Naive thymus-derived CD4-positive, alpha-beta T cell (primary cell): ENCODE measurements at places on chromosomes 5 and 9. TPM values are rescaled to one million over a fixed set of nuclear protein-coding genes. Genes with fewer than 3 reads are reported as not detected.

Gene TUBB4B
- total RNA-seq, result 44.2 TPM

GRCh38 chr5:21806271-21806670 lies 1046.9 kb downstream of the CDH12 start:
- DNase-seq, result no peak

DNA sequence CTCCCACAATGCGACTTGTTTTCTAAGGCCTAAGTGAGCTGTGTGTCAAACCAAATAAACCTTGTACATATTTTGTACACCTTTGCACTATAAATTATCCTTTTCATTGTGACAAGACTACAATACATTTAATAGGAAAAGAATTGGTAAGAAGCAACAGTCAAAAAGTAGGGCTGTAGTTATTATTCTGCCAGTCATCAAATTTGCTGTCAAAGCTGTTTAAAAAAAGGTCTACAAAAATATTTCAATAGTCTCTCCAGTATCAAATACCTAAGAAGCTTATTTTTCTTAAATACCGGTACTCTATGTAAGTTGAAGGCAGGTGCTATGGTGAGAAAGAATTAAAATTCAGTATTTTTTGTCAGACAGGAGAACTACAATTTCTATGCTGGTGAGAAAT lies 40.5 kb downstream of the TLE1 start:
- DNase-seq, result no peak

GRCh38 chr5:143877196-143877595 lies 65.2 kb downstream of the HMHB1 start:
- no peak for DNase-seq

DNA sequence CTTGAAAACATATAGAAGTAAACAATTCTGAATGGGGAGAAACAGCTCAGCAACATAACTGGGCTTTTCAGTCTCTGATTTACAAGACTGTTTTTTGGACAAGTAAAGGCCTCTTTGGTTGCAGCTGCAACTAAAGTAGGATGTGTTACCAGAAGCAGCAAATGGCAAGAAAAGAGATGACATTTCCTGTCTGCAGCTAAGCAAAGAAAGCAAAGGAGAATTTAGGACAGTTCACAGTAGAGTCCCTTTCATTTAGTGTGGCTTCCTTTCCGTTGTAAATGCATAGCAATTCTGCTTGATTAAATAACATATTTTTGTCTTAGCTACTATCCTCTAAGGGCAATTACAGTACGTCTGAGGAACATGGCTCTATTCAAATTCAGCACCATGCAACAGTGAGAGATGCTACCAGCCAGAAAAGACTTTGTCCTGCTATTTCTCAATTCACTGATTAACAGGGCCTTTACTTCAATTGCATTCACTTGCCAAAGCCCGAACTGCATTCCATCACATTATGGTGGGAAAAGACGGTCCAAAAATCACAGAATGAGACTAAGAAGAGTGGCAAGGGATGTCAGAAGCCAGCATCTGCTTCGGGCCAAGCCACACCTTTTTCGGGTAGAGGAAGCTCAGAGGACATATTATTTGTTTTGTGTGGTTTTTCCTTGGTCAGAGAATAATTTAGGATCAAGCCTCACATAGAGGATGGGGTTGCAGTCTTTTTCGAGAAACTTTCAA lies 107.7 kb downstream of the SEMA6A start:
- DNase-seq, result no peak

- DNase-seq, result no peak
These were observed 21.4 kb downstream of the AGXT2 start for GRCh38 chr5:35026280-35026840.

DNA sequence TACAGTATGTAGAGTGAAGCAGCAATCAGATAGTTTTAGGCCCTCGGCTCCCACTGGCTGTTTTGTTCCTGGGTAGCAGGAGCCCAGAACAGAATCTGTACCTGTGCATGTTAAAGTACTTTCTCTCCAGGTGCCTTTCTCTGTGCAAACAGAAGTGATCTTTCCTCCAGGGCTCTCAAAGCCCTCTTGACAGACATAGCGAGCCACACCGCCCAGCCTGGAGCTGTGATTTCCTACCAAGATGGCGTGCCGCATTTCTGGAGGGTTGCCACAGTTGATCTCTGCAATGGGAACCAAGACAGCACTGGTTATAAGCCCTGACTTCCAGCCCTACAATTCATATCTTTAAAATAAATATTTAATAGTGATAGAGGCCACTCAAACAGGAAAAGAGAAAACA lies 50.9 kb downstream of the SUSD1 start:
- no peak for DNase-seq

Gene MYO10
- not detected for total RNA-seq

GRCh38 chr5:124399426-124399961 lies 346.9 kb downstream of the ZNF608 start:
- DNase-seq, result no peak

DNA sequence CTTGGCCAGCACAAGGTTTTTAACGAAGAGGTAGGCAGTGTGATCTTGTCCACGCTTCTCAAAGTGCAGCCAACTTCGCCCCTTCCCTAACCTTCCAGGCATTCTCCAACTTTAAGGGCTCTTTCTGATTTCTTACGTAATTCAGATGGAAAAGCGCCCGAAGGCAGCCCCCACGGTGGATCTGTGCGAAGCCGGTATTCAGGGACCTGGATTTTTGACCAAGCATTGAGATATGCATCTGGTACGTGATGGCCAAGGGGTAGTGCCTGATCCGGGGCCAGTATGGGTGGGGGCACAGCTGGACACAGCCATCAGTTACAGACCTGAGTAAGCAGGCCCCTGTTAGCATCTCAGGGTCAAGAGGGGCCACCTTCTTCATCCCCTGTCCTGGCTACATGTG lies 80.0 kb downstream of the AMBP start:
- DNase-seq, result no peak

- no peak for DNase-seq
These were observed 9.8 kb upstream of the CPEB4 start for GRCh38 chr5:173878224-173878967.

- DNase-seq, result no peak
These were observed 57.8 kb downstream of the CWC27 start for GRCh38 chr5:64826541-64826940.

Gene UNC5A
- total RNA-seq, result not detected

DNA sequence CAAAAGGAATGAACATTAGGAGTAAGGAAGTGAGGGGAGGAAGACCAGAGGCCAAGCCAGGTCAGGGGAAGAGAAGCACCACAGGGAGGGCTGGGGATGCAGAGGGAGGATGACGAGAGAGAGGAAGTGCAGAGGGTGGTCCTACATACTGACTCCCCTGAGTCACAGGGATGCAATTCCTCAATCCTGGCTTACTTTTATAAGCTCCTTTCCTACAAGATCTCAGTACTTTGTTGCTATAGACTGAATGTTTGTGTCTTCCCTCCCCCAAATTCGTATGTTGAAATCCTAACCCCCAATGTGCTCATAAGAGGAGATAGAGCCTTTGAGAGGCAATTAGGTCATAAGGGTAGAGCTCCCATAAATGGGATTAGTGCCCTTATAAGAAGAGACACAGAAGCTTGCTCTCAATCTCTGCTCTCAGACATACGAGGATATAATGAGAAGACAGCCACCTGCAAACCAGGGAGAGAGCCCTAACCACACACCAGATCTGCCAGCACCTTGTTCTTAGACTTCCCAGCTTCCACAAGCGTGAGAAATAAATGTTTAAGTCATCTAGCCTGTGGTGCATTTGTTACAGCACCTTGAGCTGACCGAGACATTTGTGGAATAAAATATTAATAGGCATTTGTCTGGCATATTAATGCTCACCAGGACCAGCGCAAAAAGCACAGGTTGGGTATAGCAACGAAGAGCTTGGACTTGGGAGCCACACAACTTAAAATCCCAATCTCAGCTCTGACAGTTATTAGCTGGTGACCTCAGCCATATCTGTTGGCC lies 33.4 kb downstream of the GCNT4 start:
- DNase-seq, result no peak

DNA sequence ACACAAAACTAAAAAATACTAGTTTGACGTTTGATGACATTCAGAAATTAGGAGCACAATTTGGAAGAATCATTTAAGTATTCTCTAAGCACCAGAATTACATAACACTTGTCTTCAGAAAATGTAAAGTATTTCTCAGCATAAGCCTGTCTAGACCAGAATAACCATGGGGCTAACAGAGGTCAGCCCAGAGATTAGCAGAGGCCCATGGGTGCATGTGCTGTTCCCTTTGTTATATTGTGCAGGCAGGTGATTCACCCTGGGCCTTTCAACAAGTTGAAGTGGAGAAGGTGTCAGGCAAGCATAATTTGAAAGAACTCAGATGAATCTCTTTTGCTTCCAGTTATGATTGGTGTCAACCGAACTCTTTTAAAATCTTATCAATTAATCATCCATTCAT lies 227.9 kb downstream of the LURAP1L start:
- no peak for DNase-seq
